ENCODE measurements at places on chromosomes 12 and 14. TPM values are rescaled to one million over a fixed set of nuclear protein-coding genes. Genes with fewer than 3 reads are reported as not detected.

TPH2 gene
- not detected for total RNA-seq

GRCh38 chr14:58398895-58399294 lies 3.2 kb downstream of the TOMM20L start:
- no peak for ATAC-seq

DNA sequence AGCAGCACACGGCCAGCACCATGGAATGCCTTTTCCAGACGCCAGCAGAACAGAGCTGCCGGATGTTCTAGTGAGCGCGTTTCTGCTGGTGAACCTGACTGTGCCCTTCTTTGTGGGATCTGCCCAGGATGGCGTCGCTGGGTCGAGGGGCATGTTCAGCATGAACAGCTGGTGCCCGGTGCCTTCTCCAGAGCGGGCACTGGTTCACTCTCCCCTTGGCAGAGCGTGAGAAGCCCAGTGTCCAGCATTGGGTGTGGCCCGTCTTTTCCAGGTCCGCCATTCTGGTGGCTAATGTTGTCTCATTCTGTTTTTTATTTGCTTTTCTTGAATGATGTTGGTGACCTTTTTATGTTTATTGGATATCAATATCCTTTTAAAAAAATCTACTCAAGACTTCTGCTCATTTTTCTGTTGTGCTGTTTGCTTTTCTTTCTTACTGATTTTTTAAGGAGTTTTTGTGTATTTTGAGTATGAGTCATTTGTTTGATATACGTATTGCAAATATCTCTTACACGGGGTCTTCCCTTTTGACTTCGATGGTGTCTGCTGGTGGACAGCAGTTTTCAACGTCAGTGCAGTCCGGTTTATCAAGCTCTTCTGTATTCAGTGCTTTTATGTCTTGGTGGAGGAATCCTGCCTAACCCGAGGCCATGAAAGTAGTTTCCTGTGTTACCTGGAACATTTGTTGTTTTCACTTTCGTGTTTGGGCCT lies 74.3 kb downstream of the ADGRD1 start:
- ATAC-seq: no peak

SOAT2 gene
- not detected for total RNA-seq

- ATAC-seq: no peak
Measured at GRCh38 chr14:91152499-91152898, 38.6 kb downstream of the DGLUCY start.

DNA sequence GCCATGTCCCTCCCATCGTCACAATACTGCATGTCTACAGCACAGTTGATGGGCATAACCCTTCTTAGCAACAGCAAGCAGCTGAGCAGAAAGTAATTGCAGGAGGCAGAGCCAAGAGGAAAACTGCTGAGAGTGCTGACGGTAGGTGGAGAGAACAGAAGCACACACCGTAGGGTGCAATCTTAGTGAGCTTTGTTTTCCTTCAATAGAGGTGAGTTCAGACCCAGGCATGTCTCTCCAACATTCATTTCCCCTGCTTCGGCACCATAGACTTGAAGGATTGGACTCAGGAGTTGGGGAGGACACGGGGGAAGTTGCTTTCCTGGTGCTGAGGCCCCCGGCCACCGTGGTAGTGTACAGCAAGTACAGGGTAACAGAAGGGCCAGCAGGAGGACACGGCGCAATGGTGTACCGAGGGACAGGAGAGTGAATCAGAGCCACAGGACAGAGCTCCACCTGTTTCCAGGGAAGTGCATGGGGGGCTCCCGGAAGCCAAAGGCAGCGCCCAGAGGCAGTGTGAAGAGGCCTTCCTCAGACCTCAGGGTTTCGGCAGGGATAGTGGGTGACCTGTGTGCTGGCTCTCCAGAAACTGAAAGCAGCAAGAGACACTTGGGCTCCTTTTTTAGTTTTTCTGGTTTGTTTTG lies 36.3 kb upstream of the SINHCAF start:
- ATAC-seq: no peak

- no peak for ATAC-seq
Measured at GRCh38 chr14:65502676-65503124, 90.2 kb downstream of the FUT8 start.

CACNA2D4 gene
- total RNA-seq: 1.4 TPM

CHGA gene
- total RNA-seq: 1.8 TPM

CLEC7A gene
- 3.6 TPM for total RNA-seq

OVCH1 gene
- total RNA-seq: 0.57 TPM

DNA sequence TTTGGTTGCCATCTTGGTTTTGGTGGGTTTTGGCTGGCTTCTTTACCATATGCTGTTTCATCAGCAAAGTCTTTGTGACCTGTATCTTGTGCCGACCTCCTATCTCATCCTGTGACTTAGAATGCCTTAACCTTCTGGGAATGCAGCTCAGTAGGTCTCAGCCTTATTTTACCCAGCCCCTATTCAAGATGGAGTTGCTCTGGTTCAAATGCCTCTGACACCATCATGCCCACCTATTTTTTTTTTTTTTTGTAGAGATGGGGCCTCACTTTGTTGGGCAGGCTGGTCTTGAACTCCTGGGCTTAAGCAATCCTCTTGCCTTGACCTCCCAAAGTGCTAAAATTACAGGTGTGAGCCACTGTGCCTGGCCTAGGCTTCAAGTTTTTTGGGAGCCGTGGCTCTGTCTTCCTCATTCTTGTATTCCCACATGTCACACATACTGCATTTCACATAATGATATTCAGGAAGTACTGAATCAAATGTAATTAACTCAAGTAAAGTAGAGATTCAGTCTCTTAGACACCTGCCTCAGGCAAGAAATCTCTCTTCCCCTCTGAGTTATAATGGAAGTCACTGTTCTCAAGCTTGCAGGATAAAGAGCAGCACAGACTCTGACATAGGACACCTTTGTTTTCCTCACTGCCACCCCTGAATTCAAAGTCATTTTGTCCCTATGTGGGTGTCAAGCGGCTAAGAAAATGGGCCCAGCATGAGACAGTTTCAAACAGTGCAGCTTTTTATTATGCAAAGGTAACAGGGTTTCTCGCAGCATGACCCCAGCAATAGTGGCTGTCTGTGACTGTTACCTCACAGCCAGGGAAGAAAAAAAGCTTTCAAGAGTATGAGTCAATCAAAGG lies 159.0 kb downstream of the PTPN11 start:
- no peak for ATAC-seq

- no peak for ATAC-seq
Measured at GRCh38 chr12:132053338-132054330, 90.5 kb downstream of the DDX51 start.

GRCh38 chr14:87805315-87805723 lies 187.7 kb downstream of the GALC start:
- no peak for ATAC-seq

GRCh38 chr14:81408595-81408994 lies 8.5 kb upstream of the STON2 start:
- no peak for ATAC-seq

DNA sequence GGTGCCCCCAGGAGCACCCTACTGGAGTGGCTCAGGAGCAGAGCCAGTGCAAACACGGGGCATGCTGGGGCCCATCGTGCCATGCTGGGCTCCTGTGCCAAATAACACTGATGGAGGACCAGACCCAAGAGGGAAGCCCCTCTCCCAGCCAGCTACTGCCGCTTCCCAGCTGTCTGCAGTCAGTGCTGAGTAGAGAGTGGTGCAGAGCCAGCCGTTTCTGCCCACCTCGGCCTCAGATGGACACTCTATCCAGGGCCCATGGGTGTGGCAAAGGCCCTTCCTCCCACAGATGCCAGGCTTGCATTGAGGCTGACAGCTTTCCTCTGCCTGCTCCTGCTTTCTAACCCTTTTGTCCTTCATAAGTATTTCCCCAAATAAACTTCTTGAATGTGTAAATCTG lies 13.2 kb downstream of the CLBA1 start:
- no peak for ATAC-seq

TMEM179 gene
- 0.46 TPM for total RNA-seq

- no peak for ATAC-seq
Measured at GRCh38 chr12:50862316-50862715, 19.6 kb downstream of the TMPRSS12 start.

LAG3 gene
- total RNA-seq: 1.2 TPM

VPS29 gene
- total RNA-seq: 165 TPM

GUCY2C gene
- total RNA-seq: not detected

GRCh38 chr12:122491991-122492390 lies 8.7 kb downstream of the ZCCHC8 start:
- no peak for ATAC-seq

LPCAT3 gene
- total RNA-seq: 24.9 TPM

MANSC4 gene
- not detected for total RNA-seq

NUBPL gene
- 8.1 TPM for total RNA-seq

GLRX5 gene
- total RNA-seq: 34.3 TPM

- no peak for ATAC-seq
Measured at GRCh38 chr14:34297786-34298520, 164.1 kb downstream of the SPTSSA start.

GRCh38 chr14:91361233-91361811 lies 56.3 kb downstream of the CCDC88C start:
- ATAC-seq: no peak

- ATAC-seq: no peak
Measured at GRCh38 chr12:110744601-110745264, 2.0 kb upstream of the PPP1CC start.

DNA sequence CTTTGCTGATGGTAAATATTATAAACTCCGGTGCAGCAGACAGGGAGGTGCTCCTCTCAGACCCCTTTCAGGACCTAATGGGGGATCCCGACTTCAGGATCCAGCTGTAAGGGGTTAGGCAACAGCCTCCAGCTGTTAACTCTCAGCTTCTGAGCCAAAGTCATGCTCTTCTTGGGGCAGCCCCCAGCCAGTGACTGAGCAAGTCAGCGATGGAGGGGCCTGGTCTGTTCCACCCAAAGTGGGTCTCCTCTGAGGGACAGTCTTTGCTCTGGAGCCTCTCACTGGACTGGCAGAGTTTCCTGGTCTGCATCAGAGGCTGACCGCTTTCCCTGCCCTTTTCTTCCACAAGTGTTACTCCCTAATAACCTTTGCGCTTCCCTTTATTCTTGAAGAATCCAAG lies 184.2 kb upstream of the DIO3 start:
- ATAC-seq: no peak

GPRC5A gene
- 21.9 TPM for total RNA-seq

All from gastroesophageal sphincter (tissue), 4 donors.